ENCODE measurements at places on chromosomes 16 and 17.

DNA sequence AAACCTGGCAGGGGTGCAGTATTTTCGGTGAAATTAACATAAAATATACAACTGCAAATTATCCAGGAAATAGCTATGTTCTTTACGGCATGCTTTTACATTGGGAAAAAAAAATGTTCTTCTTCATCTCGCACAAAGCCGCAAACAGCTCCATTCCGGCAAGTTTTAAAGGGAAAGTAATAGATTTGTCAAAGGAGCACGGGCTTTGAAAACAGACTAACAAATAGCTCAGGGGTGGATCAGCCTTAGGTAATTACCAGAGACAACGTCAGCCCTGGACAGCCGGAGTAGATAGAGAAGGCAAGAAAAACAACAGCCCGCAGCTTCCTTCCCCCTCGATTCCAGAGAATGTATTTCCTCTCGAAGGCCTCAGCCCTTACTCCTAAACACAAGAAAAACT lies 222.5 kb downstream of the C16orf78 start:
- DNase-seq: no peak

DNA sequence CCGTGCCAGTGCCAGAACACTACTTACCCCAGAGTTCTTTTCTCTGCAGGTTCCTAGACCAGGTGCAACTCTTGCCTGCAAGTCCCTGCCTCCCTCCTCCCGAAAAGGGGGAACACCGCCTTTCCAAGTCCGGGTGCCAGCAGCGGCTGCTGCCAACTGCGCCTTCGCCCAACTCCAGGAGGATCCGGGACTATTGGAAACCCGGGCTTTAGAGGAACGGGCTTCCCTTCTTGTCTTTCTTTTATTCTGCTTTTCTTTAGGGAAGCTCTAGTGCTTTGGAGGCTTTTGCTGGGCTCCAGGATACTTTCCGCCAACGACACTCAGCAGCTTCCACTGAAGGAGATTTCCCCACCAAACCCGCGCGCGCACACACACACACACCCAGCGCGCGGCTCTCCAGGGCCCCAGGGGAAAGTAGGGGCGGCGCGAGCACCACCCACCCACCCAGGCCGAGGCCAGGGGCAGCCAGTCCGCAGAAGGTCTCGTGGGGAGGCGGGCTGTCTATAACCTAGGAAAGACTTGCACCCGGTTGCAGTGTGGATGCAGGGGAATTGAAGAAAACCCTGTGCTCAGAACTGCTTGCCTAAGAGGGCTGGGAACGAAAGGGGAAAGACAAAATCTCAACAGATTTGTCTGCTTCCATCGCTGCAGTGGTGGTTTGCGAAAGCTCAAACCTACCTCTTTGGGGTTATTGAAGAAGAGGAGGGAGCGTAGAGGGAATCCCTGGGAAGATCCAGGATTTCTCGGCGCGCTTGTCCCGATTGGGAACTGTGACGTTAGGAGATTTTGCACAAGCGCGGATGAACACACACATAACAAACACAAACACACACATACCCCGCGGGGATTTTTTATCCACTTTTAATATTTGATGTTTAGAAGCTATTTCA lies 977 bp upstream of the CA10 start:
- no peak for DNase-seq

DNA sequence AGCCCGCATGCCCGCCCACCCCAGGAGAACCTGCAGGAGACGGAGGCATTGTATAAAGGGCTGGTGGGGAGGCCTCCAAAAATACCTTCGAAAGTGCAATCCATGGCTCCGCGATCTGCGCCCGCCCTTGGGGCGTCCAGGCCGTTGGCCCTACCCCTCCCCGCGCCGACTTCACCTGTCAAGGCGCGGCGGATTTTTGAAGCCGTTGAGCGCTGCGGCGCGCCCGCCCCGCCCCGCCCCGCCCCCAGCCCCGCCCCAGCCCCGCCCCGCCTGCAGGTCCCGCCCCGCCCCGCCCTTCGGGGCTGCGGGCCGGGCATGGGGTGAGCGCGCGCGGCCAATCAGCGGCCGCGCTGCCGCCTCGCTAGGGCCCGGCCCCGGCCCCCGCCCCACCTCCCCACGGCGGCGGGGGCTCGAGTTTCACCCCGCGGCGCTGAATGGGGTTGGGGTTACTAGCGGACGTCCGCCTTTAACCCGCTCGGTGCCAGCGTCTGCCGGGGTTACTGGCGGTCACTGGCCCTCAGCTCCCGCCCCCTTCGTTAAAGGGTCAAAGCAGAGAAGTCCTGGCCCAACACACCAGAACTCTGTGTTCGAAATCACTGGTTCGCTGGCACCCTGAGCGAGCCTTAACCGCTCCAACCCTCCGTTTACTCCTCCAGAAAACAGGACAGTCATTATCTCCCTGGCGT lies 13.2 kb downstream of the SREBF1 start:
- DNase-seq: peak; percentile 77

- no peak for DNase-seq
Observed at GRCh38 chr16:14325502-14326401, 254.6 kb downstream of the MRTFB start.

- no peak for DNase-seq
Observed at GRCh38 chr16:1124795-1125194, 28.1 kb upstream of the CACNA1H start.

- DNase-seq: no peak
Observed at GRCh38 chr17:15744885-15745284, 12.8 kb downstream of the TBC1D26 start.

- DNase-seq: no peak
Observed at GRCh38 chr17:41504246-41504977, 1.0 kb downstream of the KRT13 start.

DNA sequence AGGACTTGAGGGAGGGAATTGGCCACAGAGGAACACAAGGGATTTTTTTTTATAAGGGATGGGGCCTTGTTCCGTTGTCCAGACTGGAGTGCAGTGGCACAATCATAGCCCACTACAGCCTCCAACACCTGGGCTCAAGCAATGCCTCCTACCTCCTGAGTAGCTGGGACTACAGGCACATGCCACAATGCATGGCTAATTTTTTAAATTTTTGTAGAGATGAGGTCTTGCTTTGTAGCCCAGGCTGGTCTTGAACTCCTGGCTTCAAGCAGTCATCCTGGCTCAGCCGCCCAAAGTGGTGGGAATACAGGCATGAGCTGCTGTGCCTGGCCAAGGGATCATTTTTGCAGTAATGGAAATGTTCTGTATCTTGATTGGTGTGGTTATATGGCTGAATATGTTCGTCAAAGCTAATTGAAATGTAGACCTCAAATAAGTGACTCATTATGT lies 56.9 kb downstream of the VMP1 start:
- no peak for DNase-seq

GRCh38 chr17:68794636-68795434 lies 160.4 kb downstream of the ABCA8 start:
- no peak for DNase-seq

GRCh38 chr17:9522074-9522473 lies 53.5 kb downstream of the STX8 start:
- peak; percentile 43 for DNase-seq

DNA sequence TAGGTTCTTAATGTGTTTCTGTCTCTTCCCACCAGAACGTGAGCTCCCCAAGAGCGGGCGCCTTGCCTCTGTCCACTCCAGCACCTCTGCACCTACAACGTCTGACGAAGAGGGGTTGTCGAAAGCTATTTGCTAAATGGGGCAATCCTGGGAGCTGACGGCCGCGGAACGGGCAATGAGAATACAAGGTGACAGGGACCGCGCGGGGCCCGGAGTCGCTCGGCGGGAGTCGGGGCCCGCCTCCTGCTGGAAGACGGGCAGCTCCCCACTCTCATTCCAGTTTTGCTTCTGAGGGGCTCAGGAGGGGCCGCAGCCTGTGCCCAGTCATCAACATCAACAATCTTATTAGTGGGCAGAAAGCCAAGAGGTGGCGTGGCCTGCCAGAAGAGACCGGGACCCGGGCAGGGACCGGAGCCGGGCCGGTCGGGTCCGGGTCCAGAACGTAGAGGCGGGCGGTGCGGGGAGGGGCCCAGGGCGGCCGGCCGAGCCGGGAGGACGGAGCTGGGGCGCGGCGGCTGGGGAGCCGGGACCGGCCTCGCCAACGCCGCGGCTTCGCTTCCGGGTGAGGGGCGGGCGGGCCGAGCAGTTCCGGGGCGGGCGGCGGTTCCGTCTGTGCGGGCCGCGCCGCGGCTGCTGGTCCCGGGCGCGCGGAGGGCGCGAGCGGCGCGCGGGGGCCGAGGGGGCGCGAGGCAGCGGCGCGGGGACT lies at the start of gene MOSMO:
Gene MOSMO, plus strand, starts transcription at position 603 of the 706 bp plus-strand sequence. CDS start 191 bp downstream, outside the sequence.
- DNase-seq: no peak

DNA sequence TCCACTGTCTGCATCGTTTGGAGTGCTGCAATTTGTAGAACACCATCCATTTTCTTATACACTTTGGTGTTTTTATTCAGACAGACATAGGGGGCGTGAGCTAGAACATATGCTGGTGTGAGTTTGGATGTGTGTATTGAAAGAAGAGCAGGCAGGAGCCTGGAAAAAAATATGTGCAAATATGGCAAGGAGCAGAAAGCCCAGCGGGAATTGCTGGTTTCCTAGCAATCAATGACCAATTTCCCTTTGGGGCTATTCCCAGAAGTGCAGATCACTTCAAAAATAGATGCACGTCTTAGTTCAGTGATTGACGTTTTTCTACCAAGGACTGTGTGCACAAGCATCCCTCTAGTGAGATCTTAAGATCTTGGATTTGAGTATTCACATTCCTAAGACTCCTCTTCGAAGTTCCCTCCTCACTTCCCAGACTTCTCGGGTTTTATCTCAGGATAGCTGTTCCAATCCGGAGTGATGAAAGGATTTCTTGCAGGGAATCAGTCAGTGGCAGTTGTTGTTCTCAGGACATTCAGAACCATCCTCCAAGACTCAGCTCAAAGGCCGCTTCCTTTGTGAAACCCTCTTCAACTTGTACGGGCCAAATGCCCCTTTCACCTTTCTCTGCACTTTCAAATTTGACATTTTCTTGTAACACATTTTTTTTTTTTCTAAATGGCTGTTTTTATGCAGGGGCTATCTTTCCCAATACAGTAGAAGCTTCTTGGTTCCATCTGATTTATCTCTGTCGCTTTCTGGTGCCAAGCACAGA lies 268.7 kb upstream of the ASIC2 start:
- no peak for DNase-seq

DNA sequence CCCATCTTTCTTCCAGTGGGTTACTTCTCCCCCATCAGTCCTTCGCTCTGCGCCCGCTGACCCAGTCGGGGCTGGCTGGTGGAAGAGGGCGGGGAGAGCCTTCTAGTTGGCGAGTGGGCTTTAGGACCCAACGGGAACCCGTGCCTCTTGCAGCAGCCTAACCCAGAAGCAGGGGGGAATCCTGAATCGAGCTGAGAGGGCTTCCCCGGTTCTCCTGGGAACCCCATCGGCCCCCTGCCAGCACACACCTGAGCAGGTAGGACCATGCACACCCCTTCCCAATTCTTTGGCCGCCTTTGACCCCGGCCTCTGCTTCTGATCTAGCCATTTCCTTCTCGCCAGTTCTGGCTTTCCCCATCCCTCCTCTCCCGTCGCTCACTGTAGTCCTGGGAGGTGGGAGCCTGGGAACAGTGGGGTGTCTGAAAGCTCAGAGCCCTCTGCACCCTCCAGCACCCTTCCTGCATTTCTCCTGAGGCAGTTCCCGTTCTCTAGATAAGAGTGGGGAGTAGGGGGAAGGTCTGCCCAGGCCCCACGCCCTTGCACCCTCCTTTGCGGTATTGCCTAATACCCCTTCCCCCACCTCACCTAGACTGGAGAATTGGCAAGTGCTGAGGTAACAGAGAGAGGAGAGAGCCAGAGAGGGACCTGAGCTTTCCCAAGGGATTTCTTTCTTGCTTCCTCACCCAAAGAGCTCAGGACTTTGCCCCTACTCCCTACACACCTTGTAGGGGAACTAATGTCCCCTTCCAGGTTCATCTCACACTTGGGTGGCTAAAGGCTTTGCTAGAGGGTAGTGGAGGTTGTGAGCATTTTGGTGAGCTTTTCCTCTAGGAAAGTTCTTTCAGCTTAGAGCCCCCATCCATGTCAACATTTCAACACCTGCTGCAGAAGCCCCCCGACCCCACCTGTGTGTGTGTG lies at the start of gene RARA:
Gene RARA, plus strand, starts transcription at position 150 of the 918 bp plus-strand sequence. CDS start 22,039 bp downstream, outside the sequence.
- no peak for DNase-seq

DNA sequence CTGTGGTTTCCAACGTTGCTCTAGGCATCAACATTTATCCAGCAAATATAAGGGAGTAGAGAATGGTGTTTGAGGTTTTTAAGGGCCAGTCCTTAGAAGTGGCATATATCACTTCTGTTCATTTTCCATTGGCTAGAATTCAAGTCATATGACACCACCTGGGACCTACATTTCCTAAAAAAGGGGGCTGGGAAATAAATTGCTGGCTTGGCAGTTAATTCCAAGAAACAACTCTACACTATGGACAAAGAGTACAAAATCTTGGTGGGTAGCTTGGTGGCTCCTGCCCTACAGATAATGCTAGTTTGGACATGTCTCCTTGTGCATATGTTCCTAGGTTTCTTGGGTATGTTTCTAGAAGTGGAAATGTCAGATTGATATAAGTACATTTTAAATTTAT lies 7.6 kb downstream of the PPM1E start:
- DNase-seq: no peak

GRCh38 chr16:82041542-82041941 lies 6.5 kb downstream of the HSD17B2 start:
- DNase-seq: no peak

GRCh38 chr16:12079412-12079965 lies 103.0 kb downstream of the SNX29 start:
- DNase-seq: no peak

DNA sequence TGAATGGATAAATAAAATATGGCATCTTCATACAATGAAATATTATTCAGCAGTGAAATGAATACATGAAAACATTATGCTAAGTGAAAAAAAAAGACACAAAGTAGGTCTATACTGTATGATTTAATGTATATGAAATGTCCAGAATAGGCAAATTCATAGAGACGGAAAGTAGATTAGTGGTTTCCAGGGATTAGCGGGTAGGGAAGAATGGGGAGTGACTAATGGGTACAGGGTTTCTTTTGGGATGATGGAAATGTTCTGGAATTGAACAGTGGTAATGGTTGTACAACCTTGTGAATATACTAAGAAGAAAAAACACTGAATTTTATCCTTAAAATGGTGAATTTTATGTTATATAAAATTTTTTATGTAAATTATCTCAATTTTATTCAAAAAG lies 8.5 kb upstream of the MYCBPAP start:
- DNase-seq: no peak

- no peak for DNase-seq
Observed at GRCh38 chr17:71273441-71273840, 847.4 kb upstream of the SOX9 start.

DNA sequence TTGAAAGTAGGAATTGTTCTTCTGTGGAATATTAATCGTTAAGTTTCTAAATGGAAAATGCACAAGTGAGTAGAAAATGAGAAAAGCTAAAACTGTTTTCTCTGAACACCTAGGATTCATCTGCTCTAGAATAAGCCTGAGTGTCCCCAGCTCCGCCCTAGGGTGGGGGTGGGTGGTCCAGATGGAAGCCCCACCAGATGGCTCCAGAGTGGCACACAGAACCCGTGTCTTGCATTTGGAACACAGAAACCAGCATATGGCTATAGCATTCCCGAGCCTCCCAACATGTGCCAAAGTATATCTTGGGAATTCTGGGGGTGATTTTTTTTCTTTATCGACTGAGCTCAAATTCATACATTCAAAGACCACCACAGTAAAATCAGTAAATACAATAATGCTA lies 517.7 kb upstream of the PSMD7 start:
- DNase-seq: no peak

Measured in forelimb muscle (tissue), 1 donor.